ENCODE measurements at places on chromosomes 2 and 18.
A peak's percentile ranks its signal among the peaks of the same experiment; 100 is the strongest.

DNA sequence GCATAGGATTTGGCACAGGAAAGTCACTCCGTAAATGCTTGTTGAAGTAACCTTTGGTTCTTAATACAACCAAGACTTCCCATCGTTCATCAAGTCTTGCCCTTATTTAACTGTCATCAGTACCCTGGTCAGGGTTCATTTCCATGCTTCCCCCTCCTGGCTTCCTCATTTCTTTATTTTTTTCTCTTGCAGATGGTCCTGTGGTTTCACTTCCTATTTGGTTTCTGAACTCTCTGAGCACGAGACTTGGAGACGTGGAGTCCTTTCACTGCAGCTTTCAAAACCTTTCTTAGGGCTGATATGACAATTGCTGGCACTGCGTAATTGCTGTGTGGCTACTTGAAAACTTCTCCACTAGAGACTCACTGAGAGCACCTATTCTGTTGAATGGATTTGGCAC lies 59.9 kb upstream of the PID1 start:
- DNase-seq: no peak

DNA sequence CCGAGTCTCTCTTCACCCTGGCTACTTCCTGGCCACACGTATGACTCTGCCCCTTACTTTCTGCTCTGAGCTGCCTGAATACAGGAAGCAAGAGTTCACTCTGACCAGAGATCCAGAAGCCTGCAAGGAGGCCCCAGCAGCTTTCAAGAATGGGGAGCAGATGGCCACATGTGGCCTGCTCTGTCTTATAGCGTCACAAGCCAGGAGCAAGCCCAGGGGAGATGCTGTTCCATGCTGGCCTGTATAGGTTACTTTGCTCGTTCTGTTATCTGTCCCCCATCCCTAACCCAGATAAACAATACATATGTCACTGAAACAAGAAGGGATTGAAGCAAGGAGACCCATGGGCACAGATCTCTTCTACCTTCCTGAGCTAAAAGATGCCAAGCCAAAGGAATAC lies 4.3 kb downstream of the PNKD start:
- no peak for DNase-seq

DNA sequence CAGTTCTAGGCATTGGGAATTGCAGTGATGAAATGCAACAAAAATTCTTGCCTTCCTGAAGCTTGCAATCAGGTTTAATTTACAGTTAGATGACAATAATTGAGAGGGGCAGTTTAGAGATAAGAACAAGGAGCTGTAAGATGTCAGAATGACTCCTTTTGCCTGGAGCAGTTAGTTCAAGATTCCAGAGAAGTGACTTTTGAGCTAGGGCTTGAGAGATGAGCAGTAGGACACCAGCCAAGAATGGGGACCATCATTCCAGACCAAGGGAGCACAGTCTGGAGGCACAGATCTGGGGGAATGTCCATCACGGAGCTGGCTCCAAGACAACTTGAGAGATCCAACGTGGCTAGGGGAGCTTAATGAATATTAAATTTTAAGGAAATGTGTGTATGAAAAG lies 26.8 kb downstream of the CACNB4 start:
- DNase-seq: no peak

GRCh38 chr2:205760157-205760556 lies 77.9 kb downstream of the NRP2 start:
- DNase-seq: no peak

GRCh38 chr2:39696838-39697237 lies 31.1 kb downstream of the TMEM178A start:
- DNase-seq: peak; percentile 51

DNA sequence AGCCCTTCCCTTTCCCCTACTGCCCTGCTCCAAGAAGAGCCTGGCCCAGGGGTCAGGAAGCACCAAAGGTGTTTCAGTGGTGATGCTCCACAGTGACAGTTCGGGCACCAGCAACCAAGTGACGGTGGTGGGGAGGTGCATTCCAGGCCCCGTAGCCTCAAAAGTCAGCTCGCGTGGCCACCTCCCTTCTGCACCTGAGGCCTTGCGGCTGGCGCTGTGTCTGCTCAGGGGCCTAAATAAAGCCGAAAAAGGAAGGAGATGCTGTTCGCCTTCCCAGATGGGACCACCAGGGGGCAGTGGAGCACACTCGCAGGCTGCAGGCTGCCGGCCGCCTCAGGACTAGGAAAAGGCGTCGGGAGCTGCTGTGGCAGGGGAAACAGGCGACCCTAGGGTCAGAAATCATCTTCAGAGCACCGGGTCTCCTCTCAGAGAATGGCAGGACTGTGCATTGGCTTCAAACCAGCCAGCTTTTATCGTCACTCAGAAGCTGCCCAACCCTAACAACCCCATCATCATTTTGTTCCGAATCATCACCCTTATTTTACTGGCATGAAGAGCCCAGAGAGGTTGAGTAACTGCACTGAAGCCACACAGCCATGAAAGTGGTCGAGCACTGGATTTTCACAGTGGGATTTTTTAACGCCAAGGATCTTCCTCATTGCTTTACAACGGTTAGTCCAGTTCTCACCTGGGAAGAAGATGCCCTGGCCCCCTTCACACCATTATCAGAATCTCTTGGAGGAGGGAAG lies 213.0 kb upstream of the CELF4 start:
- no peak for DNase-seq

- DNase-seq: no peak
Observed at GRCh38 chr2:11145350-11145749, 9.9 kb upstream of the SLC66A3 start.

DNA sequence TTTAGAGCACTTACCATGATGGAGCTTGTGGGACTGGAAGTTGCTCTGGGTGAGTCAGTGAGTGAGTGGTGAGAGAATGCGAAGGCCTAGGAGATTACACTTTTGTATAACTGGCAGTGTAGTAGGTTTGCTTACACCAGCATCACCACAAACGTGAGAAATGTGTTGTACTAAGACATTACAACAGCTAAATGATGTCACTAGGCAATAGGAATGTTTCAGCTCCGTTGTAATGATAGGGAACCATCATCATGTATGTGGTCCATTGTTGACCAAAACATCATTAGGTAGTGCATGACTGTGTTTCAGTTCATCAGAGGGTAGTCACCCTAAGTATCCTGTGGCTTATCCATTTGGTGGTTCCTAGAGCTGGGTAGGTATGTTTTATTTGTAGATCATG lies 11.9 kb downstream of the ZNF407 start:
- no peak for DNase-seq

GRCh38 chr2:45182667-45183295 lies 173.5 kb upstream of the SIX2 start:
- peak; percentile 63 for DNase-seq

- peak; percentile 6 for DNase-seq
Observed at GRCh38 chr18:51461956-51462355, 264.5 kb upstream of the MEX3C start.

DNA sequence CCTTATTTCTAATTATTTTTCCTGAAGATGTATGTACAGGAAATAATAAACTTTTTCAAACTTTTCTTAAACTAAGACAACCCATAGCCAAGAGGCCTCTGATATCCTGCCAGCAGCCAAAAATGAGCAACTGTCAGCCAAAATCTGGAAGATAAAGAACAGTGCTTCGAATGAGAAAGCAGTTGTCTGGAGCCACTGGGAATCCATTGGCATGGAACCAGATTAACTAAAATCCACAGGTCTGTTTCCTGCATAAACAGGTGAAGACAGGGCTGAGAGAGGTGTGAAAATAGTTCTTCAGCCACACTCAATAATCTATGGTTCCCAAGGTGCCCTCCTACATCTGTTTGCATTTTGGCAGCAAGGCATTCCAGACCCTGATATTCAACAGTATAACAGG lies 1076.7 kb upstream of the PIK3C3 start:
- no peak for DNase-seq

DNA sequence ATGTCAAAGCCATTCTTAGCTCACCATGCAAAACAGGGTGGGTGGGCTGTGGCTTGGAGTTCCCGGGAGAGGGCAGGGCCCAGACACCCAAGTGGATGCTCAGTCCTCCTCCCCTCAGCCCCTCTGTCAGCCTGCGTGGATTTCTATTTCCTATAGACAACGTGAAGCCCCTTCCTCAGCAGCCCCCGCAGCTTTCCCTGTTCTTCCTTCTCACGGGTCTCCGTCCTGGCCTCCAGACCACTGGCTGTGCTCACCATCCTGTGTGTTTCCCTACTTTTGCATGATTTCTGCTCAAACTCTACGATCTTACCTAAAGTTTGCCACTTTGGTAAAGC lies 155.0 kb upstream of the PXDN start:
- DNase-seq: no peak

DNA sequence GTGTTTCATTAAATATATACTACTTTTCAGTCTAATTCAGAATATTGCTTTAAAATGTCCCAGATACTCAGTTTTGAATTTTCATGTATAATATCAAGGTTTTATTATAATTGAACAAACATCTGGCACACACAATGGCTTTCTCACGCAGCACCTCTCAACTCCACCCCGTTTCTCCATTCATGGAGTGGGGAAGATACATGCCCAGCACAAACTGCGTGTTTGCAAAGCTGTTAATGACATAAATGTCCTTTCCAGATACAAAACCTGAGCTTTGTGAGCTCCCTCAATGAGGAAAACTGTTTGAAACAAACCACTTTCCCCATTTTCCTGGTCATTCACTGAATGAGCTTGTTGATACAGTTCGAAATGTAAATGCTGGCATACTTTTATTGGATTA lies 150.3 kb upstream of the RASGRP3 start:
- no peak for DNase-seq

GRCh38 chr2:222399038-222399783 lies 25.1 kb upstream of the SGPP2 start:
- no peak for DNase-seq

GRCh38 chr2:217270485-217271121 lies 410.7 kb upstream of the TNP1 start:
- no peak for DNase-seq

DNA sequence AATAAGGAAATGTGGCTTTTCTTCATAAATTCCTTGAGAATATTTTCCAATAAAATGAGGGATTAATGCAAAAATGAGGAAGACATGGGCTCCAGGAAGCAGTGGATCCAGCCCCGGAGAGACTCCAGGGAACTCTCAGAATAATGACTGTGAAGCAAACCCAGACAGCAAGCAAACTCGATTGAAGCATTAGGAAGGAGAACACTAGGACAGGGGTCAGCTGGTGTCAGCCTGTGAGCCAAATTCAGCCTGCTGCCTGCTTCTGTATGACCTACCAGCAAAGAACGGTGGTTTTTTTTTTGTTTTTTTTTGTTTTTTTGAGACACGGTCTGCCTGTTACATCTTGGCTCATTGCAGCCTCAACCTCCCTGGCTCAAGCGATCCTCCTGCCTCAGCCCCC lies 274.3 kb upstream of the FBXO11 start:
- no peak for DNase-seq

- DNase-seq: no peak
Observed at GRCh38 chr2:8215982-8216381, 465.9 kb upstream of the ID2 start.

DNA sequence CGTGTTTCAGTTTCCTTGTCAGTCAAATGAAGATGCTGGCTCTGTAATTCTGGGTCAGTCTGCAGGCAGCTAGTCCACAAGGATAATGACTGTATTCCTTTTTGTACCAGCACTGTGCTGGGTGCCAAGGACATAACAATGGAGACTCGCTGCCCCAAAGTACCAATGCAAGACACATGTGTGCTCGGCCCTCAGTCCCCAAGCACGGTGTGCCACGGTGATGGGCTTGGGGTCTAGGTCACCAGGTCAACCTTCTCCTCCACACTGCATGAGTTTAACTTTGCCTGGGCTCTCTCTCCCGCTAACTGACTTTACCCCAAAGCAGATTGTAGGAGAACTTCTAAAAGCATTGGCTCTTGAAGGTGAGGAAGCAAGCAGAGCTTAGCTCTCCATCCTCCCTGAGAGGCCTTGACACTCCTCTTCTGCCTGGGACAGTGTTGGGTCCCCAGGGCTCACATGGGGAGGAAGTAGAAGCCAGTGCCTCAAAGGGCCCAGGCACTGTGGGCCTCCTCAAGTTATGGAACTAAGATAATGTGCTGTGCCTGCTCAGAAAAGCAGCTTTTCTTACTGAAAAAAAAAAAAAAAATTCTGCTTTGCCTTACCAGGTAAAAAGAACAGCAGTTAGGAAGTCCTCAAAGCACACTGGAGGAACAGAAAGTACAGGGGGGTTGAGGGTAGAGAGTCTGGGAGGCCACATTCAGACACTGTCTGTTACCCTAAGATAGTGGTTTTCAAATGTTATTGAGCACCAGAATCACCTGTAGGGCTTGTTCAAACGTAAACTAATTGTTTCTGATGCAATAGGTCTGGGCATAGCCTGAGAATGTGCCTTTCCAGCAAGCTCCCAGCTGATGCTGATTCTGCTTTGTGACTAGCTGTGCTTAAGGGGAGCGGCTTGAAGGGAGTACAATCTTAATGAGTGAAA lies 276.4 kb upstream of the CXCR4 start:
- DNase-seq: no peak

GRCh38 chr2:88897715-88898114 lies 206.2 kb downstream of the RPIA start:
- no peak for DNase-seq

GRCh38 chr2:26268213-26268612 lies 23.5 kb downstream of the HADHB start:
- no peak for DNase-seq

- no peak for DNase-seq
Observed at GRCh38 chr2:98374286-98374685, 28.0 kb downstream of the CNGA3 start.

DNA sequence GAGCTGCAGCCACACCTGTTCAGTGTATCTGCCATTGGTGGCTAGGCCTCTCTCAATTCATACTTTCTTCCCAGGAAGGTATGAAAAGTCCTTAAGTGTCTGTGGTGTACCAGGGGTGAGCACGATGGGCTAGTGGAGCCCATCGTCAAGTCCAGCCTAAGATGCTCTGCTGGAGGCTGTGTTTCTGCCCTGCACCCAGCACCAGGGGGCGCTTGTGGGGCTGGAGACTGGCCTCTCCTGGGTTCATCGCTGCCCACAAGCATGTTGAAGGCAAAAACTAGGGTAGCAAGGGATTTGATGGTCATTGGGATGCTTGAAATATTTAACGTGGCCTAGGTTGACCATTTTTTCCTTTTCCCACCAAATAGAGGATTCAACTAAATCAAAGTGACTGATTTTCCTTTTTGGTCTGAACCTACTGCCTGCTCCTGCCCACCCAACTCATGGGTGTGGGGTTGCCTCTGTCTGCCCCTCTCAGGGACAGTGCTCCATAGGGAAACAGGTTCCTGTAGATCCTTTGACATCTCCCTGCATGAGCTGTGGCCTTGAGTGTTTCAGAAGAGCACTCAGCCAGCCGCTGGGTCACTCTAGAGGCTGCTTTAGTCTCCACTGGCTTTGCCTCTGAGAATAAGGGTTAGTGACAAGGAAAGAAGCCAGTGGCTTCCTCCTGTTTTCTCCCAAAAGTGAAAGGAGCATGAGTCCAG lies 59.0 kb downstream of the TPGS2 start:
- DNase-seq: no peak

GRCh38 chr2:45180033-45180746 lies 170.9 kb upstream of the SIX2 start:
- DNase-seq: no peak

GRCh38 chr2:104163611-104164130 lies 690.2 kb upstream of the POU3F3 start:
- DNase-seq: no peak

- no peak for DNase-seq
Observed at GRCh38 chr2:133025004-133025403, 355.0 kb upstream of the LYPD1 start.

GRCh38 chr2:128589681-128590080 lies 271.0 kb upstream of the HS6ST1 start:
- DNase-seq: no peak
